AG04450 (cell line): ENCODE measurements at places on chromosomes 11 and 22. TPM values are rescaled to one million over a fixed set of nuclear protein-coding genes. Genes with fewer than 3 reads are reported as not detected.
A peak's percentile ranks its signal among the peaks of the same experiment; 100 is the strongest.

- DNase-seq, result no peak
Observed at GRCh38 chr22:37379085-37379484, 48.2 kb downstream of the ELFN2 start.

- DNase-seq, result no peak
Observed at GRCh38 chr11:45052361-45052760, 94.1 kb upstream of the PRDM11 start.

- DNase-seq, result no peak
Observed at GRCh38 chr22:48092866-48093265, 1330.4 kb downstream of the TBC1D22A start.

DNA sequence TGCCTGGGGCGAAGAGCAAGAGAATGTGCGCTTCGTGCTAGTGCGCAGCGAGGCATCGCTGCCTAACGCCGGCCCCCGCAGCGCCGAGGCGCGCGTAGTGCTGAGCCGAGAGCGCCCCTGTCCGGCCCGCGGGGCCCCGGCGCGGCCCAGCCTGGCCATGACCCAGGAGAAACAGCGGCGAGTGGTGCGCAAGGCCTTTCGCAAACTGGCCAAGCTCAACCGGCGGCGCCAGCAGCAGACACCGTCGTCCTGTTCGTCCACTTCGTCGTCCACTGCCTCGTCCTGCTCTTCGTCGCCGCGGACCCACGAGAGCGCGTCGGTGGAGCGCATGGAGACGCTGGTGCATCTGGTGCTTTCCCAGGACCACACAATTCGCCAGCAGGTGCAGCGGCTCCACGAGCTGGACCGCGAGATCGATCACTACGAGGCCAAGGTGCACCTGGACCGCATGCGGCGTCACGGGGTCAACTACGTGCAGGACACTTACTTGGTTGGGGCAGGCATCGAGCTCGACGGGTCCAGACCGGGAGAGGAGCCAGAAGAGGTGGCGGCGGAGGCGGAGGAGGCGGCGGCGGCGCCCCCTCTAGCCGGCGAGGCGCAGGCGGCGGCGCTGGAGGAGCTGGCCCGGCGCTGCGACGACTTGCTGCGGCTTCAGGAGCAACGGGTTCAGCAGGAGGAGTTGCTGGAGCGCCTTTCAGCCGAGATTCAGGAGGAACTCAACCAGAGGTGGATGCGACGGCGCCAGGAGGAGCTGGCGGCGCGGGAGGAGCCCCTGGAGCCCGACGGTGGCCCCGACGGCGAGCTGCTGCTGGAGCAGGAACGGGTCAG lies 1.0 kb downstream of the RASSF10 start:
- DNase-seq, result no peak

DNA sequence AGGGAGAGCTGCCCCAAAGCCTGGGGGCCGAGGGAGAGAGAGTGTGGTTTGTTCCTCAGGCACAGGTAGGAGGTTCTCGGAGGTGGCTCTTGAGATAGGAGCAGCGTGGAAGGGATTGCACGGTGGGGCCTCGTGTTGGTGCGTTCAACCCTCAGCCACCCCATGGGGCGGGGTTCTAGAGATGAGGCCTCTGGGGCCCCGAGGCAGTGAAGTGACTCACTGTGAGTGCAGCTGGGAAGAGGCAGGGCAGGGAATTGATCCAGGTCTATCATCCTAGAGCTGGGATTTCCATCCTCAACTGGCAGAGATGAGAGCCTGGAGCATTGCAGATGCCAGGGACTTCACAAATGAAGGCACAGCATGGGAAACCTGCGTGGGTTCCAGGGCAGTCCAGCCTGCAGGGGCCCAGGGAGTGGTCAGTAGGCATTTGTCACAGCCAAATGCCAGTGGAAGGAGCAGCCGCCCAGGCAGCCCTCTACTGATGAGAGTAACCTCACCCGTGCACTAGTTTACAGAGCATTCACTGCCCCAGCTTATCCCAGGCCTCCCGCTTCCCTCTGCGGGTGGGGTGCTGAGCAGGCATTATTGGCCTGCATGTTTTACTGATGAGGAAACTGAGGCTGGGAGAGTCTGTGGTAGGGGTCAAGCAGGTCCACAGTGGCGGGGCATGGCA lies 5.1 kb upstream of the SMARCB1 start:
- no peak for DNase-seq

The PANX2 gene
- polyA plus RNA-seq, result 0.93 and 1.1 TPM in 2 replicates

DNA sequence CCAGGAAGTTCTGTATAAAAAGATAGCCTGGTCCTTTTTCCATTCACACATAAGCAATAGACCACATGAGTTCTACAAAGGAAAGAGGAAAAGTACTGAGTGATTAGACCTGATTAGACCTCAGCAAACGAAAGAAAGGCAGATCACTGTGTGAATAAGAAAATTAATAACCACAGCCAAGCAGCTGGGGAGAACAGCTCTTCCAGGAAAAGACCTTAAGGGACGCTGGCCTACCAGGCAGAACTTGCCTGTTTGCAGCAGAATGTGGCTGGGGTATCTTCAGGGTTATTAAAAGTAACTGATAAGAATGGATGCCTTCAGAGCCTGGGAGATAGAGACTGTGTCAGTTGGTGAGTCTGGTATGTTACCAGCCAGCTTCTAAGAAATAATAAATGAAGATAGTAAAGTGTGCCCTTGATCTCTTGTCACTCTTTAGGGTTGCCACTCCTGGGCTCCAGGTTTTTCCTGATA lies 172.9 kb downstream of the DBX1 start:
- DNase-seq, result no peak

- DNase-seq, result no peak
Observed at GRCh38 chr22:48084041-48084728, 1321.7 kb downstream of the TBC1D22A start.

DNA sequence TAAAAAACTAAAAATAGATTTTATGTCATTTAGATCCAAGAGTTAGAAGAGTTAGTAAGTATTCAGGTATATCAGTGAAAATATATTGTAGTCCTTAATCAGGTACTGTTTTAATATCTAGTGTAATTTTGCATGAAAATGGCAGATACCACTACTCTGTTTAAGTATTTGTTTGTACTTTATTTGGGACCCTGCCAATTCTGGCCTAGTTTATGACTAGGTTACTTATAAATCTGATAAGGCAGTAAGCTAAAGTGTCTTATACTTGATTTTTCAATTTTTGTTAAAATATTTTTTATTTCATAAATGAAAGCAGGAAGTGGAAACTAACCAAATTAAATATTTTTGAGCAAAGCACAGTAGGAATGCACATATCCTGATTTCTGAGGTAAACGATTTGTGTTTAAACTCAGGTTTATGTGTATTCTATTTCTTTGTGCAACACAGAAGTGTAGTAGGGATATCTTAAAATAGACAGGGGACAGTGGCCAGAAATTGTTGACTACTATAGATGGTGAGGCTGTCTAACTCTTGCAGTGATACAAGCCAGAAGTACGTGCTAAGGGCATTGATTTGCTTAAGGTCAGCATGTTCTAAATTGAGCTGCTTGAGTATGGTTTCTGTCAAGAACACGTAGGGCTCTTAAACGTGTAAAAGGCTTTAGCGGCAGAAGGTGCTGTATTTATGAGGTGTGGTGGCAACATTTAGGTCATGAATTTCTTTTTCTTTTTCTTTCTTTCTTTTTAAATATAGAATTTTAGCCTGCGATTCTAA lies 34.0 kb downstream of the HIPK3 start:
- DNase-seq, result no peak

GRCh38 chr11:79896258-79896657 lies 455.4 kb upstream of the TENM4 start:
- DNase-seq, result no peak

GRCh38 chr11:71156301-71156700 lies 96.1 kb downstream of the SHANK2 start:
- DNase-seq, result no peak

- DNase-seq, result no peak
Observed at GRCh38 chr11:35419184-35419829, at the start of gene SLC1A2. Gene SLC1A2, minus strand, starts transcription at chr11:35419558. Its CDS starts 592 bp downstream, at chr11:35418966.

The BDNF gene
- 72.0 and 85.6 TPM in 2 replicates for polyA plus RNA-seq

GRCh38 chr11:104564921-104565582 lies 333.2 kb downstream of the CASP12 start:
- no peak for DNase-seq

DNA sequence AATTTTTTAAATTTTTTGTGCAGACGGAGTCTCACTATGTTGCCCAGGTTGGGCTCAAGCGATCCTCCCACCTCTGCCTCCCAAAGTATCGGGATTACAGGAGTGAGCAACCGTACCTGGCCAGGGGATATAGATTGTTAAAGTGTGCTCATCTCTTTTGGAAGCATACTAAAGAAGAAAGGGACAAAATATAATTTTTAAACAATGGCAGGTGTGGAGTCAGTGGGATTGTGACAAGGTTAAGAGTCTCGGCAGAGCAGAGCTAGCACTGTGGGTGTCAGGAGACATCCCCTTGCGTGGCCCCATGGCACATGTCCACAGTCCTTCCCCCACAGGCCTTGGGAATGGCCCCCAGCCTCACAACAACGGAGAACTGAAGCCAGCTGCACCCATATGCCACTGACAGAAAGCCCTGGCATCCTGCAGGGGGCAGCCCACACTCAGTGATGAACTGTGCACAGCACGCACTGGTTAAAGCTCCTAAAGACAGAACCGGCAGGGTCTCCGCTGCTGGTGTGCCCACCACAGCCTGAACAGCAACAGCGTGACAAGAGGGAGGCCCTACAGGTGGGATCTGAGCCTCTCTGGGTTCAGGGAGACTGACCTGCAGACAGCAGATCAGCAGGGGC lies 29.9 kb downstream of the SERPIND1 start:
- DNase-seq, result peak; percentile 16

The SORL1 gene
- 5.4 and 5.5 TPM in 2 replicates for polyA plus RNA-seq

The CADM1 gene
- polyA plus RNA-seq, result 70.7 and 77.8 TPM in 2 replicates

GRCh38 chr22:30523646-30524489 lies 18.4 kb upstream of the SEC14L4 start:
- no peak for DNase-seq

- DNase-seq, result no peak
Observed at GRCh38 chr11:14764579-14765527, 121.2 kb downstream of the PDE3B start.

The ISX gene
- not detected in 2 replicates for polyA plus RNA-seq

The STK33 gene
- polyA plus RNA-seq, result 5.9 and 8.3 TPM in 2 replicates
